ENCODE measurements at places on chromosomes 16 and 17.

DNA sequence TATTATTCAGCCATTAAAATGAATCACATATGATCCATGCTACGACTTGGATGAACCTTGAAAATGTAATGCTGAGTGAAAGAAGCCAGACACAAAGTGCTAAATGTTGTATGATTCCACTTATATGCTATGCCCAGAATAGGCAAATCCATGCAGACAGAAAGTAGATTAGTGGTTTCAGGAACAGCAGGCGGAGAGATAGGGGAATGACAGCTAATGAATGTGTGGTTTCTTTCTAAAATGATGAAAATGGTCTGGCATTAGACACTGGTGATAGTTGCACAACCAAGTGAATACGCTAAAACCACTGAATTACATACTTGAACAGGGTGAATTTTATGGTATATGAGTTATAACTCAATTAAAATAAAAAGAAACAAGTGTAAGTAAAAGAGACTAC, 121.8 kb upstream of the NOG start:
- no peak for DNase-seq

GRCh38 chr16:28064706-28065249, 1.3 kb upstream of the GSG1L start:
- no peak for DNase-seq

GRCh38 chr17:2712300-2713043, 908 bp upstream of the CLUH start:
- no peak for DNase-seq

GRCh38 chr16:84898447-84898846, 78.7 kb downstream of the CRISPLD2 start:
- no peak for DNase-seq

DNA sequence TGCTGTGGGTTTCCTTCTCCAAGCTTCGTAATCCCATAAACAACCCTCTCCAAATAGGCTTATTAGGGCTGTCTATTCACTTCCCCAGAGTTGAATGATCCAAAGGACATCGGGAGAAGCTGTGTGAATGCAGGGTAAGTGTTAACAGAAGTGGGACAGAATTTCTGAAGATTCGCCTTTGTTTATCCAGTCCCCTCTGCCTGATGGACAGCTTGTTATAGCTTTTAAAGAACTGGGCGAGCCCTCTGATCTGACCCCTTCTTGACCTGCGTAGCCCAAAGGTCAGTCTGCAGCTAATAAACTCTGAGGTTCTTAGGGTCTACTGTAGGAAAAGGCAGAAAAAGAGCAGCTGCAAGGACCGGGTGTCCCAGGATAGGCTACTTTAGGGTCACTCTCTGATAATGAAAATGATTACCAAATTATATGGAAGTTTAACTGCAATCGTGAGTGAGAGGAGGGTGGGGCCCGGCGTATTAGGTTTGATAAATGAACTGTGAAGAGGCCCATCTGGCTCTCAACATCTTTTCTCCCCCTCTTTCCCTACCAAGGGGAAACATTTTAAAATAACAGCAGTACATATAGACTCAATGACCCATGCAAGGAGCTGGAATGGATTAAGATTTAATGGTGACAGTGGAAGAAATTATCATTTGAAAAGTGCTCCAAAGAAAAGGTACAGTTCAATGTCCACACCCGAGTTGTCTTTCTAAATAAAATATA, 233.4 kb downstream of the FTO start:
- DNase-seq: no peak

DNA sequence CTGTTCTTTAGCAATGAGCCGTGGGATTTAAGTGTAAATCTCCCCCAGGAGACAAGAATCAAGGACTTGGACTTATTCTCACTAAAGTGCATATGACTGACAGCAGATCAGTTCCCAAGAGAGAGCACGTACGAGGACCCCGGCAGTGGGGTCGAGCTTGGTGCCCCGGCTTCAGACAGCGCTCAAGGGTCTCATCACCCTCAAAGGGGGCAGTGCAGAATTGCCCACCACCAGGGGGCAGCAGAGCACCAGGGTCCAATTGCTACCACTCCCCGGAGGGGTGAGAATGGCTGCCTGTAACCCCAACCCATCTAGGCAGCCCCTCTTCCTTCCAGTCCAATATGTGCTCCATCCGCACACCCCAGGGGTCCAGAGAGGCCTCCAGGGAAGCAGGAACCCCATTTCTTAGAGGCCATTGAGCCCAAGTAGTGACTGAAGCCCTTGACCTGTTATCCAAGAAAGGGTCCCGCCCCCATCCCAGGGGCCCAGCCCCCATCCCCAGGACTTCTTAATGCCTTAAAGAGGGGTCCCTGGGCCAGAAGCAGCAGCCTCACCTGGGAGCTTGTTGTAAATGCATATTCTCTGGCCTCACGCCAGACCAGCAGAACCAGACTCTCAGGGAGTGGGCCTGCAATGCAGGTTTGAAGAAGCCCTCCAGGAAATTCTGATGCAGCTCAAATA, 86.1 kb downstream of the ZDHHC7 start:
- DNase-seq: peak; percentile 48

- DNase-seq: no peak
Observed at GRCh38 chr17:42271779-42272035, 4.5 kb downstream of the STAT5B start.

- no peak for DNase-seq
Observed at GRCh38 chr17:7024402-7024785, 1.5 kb downstream of the BCL6B start.

DNA sequence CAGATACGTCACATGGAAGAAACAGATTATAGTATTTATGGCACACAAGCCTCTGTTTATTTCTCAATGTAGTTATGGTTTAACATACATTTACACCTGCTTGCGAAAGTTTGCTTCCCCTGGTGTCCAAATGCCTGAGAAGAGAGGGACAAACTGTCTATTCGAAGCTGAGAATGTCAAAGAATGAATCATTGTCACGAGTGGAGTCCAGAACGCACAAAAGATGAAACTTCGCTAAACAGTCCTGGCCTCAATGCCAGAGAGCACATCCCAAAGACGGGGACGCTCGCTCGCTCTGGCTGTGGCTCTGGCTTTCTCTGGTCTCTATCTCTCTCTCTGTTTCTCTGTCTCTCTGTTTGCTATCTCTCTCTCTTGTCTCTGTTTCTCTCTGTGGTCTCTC, 298.8 kb downstream of the FOXL1 start:
- DNase-seq: no peak

DNA sequence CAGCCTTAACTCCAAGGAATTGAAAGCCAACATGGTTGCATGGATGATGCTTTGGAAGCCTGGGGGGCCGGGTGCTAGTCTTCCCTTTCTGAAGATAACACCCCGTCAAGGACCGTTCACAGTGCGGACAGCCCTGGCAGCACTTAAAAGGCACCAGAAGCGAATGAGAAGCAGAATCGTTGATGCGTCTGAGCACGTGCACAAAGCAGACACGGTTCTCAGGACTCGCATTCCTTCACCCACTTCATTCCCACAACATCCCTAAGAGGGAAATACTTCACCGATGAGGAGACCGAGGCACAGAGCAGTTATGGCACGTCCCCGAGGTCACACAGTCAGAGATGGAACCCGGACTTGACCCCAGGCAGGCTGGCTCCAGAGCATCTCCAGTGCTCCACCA, 14.2 kb downstream of the TRPV1 start:
- DNase-seq: no peak

- DNase-seq: no peak
Observed at GRCh38 chr17:42289611-42290181, 1.4 kb downstream of the STAT5A start.

DNA sequence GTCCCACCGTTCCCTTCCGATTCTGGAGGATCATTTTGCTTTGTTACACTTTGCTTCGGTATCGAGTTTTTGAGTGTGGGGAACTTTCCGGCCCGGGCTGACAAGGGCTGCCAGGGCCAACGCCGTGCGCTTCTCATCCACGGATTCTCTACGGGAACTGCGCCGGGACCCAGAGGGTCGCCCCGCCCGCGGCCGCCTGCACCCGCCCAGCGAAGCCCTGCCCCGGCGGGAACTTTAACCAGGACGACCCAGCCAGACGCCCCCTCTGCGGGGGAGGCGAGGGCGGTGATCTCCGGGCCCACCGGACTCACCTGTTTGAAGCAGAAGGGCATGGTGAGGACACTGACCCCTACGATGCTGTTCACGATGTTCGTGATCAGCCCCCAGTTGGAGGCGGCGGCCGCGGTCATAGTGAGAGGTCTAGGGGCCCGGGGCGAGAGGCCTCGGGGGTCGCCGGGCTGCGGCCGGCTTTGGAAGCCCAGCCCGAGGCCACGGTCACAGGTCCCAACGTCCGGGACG, 536 bp downstream of the SLC38A10 start:
- peak; percentile 60 for DNase-seq

DNA sequence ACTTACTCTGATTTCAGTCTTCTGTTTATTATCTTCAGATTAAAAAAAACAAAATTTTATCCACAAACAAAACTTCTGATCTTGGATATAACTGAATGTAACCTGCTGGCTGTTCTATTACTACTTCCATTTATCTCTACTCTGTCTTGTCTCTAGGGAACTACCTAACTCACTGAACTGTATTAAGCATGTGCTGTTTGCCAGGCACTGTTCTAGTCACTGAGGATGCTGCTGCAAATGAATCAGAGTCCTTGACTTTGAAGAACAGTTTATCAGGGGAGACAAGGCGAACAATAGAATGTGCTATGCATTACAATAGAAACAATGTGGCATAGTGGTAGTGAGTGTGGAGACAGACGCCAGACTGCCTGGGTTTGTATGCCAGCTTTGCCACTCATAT, 2.3 kb upstream of the ANKRD40 start:
- no peak for DNase-seq

- DNase-seq: no peak
Observed at GRCh38 chr16:56910112-56910511, 21.8 kb upstream of the HERPUD1 start.

- no peak for DNase-seq
Observed at GRCh38 chr17:17150448-17150800, 55.7 kb downstream of the PLD6 start.

DNA sequence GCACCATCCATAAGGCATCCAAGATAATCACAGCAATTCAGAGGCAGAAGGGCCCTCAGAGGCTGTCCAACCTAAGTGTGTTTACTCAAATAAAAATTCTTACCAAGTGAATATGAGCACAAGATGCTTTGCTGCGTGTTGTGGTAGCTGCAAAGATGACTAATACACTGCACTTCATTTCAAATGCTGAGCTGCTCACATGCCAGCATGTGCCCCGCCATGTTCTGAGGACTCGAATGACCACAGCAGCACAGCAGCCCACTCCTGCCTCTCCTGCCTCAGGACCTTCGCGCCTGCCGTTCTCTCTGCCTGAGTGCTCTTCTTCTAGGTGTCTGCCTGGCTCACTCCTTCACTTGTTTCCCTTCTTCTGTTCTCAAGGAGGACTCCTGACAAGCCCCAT, 19.0 kb downstream of the PIK3R5 start:
- no peak for DNase-seq

DNA sequence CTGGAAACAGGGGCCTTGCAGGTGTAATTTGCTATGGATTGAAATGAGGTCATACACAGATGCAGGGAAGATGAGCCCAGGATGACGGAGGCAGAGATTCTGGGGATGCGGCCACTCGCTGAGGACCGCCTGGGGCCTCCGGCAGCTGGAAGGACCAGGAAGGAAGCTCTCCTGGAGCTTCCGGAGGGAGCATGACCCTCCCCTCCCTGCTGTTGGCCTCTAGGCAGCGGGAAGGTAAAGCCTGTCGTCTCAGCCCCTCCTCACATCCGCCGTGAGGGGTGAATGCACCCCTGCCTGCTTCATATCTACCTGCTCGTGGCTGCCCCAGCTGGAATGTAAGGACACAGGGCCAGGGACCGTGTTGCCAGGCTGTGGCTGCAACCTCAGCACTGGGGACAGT, 29.1 kb upstream of the ZNF469 start:
- DNase-seq: no peak

GRCh38 chr16:54140057-54140787, 146.4 kb downstream of the IRX3 start:
- no peak for DNase-seq

- no peak for DNase-seq
Observed at GRCh38 chr17:11511696-11512095, 86.6 kb upstream of the DNAH9 start.

DNA sequence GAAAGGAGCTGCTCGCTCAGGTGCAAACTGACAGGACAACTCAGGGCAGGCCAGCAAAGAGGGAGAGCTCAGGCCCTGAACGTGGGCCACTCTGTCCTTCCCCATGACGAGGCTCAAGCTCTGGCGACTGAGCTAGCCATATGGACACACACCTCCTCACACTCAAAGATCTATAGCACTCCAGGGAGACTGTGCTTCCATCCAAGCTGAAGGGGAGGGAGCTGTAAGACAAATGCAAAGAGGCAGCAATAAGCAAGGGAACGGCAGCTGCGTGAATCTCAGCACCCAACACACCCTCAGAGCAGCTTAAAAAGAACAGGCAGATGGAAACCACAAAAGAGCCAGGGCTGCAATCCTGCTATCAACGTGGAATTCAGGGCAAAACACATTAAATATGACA, 13.5 kb downstream of the NUDT16L1 start:
- DNase-seq: no peak

DNA sequence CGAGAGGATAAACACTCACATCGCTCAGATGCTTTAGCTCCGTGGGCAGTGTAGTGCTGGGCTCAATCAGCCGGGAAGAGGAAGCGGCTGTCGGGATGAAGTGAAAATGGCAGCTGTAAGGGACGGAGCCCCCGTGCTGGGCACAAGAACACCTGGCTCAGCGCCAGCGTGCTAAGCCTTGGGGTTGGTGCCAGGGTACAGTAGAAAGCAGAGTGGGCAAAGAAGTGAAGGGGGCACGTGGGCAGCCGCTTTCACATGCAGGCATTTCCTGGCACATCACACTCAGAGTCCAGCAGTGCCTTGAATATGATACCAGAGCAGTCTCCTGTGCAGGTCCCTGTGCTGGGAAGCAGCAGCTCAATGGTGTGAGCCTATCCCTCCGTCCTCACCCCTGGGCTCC, 51.1 kb upstream of the FOXF1 start:
- no peak for DNase-seq

GRCh38 chr17:34091975-34092374, 163.1 kb upstream of the CCL2 start:
- no peak for DNase-seq

- DNase-seq: peak; percentile 42
Observed at GRCh38 chr17:51016099-51016498, 104.6 kb downstream of the SPAG9 start.

DNA sequence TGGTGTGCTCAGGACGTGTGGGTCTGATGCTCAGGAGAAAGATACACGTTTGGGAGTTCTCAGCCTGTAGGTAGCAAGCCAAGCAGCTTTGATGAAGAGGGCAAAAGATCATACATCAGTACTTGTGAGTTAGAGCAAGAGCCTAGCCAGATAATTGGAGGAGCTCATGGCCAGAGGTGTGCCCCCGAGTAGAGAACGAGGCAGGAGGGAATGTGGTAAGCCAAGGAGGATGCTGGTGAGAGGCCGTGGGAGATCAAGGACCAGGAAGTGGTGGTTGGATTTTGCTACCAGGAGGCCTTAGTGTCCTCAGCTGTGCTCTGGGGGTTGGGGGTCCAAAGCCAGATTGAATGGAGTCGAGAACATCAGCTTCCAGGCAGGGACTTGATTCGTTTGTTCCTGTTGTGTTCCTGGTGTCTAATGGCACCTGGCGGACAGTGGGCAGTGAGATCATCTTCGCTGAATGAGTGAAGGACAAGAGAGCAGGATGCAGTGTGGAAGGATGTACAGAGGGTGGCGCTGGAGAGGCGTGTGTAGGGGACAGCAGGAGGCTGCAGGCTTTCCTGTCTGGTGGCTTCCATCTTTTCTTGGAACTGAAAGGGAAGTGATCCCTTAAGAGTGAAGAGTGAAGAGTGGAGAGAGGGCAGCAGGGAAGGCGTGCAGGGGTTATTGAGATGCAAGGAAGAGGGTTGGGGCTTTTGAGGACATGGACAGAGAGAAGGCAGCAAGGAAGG, 11.6 kb downstream of the FBXL19 start:
- DNase-seq: peak; percentile 64

GRCh38 chr17:44878627-44879221, 20.5 kb downstream of the EFTUD2 start:
- peak; percentile 78 for DNase-seq
